BJ (cell line): ENCODE measurements at places on chromosomes 3 and 15.

GRCh38 chr3:108190346-108190745 lies 31.9 kb downstream of the IFT57 start:
- no peak for DNase-seq

DNA sequence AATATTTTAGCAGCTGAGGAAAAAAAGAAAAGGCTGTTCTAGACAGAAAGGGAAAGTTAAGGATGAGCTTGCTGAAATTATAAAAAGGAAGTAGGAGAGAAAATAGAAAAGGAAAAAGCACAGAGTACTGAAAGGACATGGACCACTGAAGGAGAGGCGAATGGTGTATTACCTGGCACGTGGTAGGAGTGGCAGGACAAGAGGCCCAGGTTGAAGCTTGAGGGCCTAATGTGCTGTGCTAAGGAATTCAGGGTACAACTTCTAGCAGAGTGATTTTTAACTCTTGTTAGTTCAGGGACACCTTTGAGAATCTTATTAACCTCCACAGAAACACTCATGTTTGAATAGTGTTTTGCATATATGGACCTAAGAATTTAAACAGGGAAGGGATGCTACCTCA lies 60.0 kb upstream of the CRTC3 start:
- DNase-seq, result no peak

GRCh38 chr3:137131081-137131480 lies 173.3 kb downstream of the IL20RB start:
- no peak for DNase-seq

GRCh38 chr3:30578479-30578878 lies 27.9 kb upstream of the TGFBR2 start:
- DNase-seq, result peak; percentile 90

- DNase-seq, result no peak
Observed at GRCh38 chr3:51024765-51025632, 350.3 kb downstream of the DOCK3 start.

- no peak for DNase-seq
Observed at GRCh38 chr3:184373422-184373821, 4.6 kb downstream of the THPO start.

- DNase-seq, result no peak
Observed at GRCh38 chr3:73603762-73604171, 21.0 kb downstream of the PDZRN3 start.

GRCh38 chr3:172134352-172134751 lies 95.0 kb downstream of the FNDC3B start:
- DNase-seq, result no peak

DNA sequence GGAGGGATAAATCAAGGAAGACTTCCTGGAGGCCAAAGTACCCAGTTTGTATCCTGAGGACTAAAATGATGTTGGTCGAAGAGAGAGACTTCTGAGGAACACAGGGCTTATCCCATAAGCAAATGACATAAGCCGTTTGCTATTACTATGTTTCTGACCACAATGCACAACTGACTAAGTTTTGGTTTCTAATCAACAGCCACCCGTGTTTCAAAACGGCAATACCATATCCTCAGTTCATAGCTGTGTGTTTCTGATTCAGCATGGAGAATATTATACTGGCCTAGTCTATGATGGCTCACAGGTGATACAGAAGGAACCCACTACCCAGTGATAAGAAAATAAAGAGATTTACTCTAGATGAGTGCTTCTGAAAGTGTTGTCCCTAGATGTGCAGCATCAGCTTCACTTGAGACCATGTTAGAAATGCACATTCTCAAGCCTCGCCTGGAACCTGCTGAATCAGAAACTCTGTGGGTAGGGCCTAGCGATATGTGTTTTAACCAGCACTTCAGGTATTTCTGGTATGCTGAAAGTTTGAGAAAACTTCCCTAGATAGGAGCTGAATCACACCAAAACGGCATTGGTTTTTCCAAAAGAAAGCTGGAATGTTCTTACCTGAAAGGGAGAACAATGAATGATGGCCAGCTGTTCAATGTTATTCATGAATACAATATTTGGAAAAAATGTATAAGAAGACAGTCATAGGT lies 639.7 kb upstream of the NR2F2 start:
- DNase-seq, result no peak

DNA sequence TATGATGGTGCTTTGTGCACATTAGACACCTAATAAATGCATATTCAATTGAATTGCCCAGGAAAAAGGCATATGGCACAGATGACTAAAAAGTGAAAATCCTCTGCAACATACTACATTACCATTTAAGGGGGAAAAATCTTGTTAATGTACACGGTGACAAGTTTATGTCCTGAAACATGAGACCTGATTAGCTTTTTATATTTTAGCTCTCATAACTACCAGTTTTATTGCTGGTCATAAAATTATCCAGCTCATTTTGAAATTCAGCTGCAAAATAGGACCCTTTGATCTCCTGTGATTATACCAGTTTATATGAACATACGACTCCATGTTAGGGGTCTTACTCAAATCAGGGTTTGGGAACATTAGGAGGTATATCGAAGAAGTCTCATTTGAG lies 684.6 kb upstream of the CCDC54 start:
- DNase-seq, result no peak

DNA sequence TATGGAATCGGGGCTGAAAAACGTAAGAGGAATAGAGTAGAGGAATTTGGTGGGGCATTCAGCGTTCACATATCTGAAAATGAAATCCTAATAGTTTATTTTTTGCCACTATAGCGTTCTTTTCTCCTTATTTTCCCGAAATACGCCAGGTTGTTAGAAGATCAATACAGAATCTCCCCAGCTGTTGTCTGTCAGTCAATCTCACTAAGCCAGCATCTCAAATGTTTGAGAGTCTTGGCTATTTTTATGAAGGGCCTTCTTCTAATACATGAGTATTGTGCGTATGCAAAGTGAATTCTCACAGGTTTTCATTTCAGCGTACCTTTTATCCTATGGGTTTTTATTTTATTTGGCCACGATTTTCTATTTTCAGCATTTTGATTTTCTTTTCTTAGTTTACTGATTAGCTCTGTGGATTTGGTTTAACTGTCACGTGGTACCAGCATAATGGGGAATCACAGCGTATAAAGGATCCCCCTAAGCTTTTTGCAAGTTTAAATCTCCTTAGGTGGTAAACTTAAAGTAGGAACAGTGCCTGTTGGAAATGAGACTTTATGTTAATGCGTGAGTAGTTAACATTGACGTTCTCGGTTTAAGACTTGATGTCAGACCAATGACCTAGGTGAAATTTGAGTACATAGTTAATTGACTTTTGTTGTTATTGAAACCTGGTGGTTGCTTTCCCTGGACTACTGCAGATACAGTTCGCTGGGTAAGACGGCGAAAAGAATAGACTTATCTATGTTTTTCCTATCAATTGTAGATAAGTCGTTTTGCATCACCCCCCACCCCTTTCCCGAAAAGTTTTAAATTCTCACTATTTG lies 1.3 kb downstream of the FXR1 start:
- DNase-seq, result no peak

GRCh38 chr3:76122007-76122406 lies 336.7 kb upstream of the ZNF717 start:
- DNase-seq, result no peak

GRCh38 chr15:32029862-32030781 lies at the start of gene CHRNA7:
TSS of gene CHRNA7 (plus strand) at chr15:32030515. CDS start at chr15:32030595, 80 bp downstream.
- no peak for DNase-seq

DNA sequence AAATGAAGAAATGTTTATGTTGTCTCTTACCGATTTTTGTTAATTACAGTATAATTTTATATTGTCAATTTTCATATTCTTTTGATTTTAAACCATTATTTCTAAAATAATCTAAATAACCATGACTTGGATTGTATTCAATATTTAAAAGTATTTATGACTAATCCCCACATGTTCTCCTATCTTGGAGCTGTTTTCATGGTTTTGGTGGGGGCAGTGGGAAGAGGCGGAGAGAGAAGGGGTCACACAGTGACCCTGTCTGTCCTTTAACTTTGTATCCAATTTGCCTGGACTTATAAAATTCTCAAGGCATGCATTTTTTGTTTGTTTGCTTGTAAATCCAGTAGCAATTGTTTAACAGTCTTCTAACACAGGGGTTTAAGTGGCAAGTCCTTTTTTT lies 407.4 kb downstream of the NTRK3 start:
- DNase-seq, result no peak

GRCh38 chr3:37272741-37273140 lies 98.4 kb upstream of the LRRFIP2 start:
- no peak for DNase-seq

DNA sequence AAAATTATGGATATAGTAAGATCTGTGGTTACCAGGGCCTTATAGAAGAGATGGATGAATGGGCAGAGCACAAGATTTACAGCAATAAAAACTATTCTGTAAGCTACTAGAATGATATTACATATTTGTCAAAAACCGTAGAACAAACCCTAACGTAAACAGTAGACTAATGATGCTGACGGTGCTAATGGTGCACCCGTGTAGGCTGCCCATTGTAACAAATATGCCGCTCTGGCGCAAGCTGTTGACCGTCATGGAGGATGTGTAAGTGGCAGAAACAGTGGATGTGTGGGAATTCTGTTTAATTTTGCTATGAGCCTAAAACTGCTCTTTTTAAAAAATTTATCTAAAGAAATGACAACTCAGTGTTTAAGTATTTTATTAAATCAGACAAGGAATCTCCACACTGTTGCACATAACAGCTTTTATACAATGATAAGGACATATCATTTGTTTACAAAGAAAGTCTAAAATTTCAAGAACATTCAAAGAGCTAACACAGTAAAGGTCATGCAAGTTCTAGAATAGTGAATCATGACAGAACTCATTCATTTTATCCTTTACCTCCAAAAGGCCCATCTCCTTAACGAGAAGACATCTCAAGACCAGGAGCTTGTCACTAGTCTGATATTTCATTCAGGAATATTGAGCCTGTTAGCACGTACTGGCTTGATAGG lies 32.8 kb downstream of the TFRC start:
- DNase-seq, result no peak

DNA sequence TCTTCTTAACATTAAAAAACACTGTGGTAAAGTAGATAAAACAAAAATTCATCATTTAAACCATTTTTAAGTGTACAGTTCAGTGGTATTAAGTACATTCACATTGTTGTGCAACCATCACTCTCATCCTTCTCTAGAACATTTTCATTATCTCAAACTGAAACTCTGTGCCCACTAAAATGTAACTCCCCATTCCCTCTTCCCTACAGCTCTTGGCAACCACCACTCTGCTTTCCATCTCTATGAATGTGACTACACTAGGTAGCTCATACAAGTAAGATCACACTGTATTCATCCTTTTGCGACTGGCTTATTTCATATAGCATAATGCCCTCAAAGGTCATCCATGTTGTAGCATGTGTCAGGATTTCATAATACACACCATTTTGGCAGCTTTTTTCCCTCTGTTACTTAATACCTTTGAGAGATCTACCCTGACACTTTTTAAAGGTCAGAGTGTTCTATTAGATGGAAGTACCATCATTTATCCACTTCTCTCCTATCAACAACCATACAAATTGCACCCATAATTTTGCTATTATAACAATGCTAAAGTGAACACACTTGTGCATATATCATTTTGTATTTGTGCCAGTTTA lies 42.9 kb upstream of the FRMD4B start:
- no peak for DNase-seq

DNA sequence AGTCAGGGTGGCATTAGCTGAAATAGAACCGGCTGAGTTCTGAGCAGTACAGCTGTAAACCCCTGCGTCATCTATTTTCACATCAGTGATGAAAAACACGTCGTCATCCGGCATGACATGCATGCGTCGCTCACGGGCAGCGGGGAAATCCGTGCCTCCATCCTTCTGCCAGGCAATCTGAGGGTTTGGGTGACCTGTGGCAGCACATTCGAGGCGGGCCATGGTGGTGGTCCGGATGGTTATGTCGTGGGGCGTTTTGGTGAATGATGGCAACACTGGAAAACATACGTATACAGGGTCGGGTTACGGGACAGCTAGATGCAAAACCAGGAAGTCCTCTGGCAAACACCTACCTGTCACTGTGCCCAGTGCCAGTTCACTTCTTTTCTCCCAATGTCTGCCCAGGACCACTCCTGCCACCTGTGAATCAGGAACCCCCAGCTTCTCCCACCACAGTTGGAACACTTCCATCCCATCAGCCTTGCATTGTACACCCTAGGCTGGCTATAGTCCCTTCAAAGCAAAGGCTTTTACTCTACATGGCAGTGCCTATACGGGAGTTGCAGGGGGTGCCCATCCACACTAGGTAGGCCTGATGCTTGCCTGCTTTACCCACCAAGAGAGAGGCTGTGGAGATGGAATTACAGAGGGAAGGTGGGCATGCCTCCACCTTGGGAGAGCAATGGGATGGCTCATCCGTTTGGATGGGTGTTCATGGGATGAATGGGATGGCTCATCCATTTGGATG lies 116.7 kb downstream of the LRIG1 start:
- DNase-seq, result no peak

- DNase-seq, result no peak
Observed at GRCh38 chr3:45333549-45333948, 54.8 kb upstream of the LARS2 start.

DNA sequence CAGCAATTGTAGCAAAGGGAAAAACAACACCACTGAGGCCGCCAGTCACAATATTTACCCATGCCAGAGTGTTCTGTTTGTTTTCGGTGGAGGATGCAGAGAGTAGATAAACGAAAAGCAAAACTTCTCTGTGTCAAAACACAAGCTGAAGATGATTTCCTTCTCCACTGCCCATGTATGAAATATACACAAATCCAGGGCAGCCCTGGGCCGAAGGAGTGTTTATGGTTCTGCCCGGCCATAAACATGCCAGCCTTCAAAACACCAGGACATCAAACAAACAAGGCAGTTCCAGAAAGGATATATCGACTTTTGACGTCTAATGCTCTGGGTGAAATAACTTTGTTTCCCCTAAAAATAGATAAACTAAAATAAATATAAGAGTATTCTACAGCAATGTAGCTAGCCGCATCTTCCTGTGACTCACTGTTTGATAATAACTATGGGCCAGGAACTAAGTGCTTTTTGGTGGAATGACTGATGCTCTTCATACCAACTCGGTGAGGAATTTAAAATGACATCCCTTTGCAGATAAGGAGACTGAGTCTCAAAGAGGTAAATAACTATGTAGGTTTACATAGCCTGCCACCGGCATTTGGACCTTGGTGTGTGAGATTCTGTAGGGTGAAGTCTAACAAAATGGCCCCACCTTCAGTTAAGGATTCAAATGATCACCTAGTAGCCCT lies 82.8 kb downstream of the MAGI1 start:
- no peak for DNase-seq

GRCh38 chr15:57031605-57032004 lies 113.2 kb downstream of the TCF12 start:
- no peak for DNase-seq

DNA sequence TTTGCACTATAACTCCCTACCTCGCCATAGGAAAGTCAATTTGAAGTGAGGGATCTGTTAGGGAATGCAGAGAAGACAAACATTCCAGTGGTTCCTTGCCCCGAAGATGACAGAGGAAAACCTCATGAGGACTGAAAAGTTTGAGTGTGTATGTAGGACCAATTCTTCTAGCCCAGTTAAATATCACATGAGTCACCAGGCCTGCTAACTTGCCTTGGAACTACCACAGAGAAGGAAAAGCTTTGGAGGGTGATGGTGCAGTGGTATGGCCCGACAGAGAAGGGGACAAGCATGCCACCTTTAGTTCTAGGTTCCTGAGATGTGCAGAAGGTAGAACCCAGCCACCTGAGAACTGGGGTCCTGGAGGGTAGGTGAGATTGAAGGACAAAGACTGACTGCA lies 2.6 kb upstream of the UPK1B start:
- DNase-seq, result no peak

- no peak for DNase-seq
Observed at GRCh38 chr3:155517903-155518302, 224.4 kb upstream of the STRIT1 start.

GRCh38 chr3:57855281-57855680 lies 99.2 kb downstream of the SLMAP start:
- DNase-seq, result no peak
